Lower leg skin (tissue), 4 donors: ENCODE measurements at places on chromosomes 1 and 21. TPM values are rescaled to one million over a fixed set of nuclear protein-coding genes. Genes with fewer than 3 reads are reported as not detected.

Gene GJA8
- total RNA-seq: not detected

Gene TXNIP
- total RNA-seq: 5,328 TPM

Gene RYR2
- total RNA-seq: 0.19 TPM

DNA sequence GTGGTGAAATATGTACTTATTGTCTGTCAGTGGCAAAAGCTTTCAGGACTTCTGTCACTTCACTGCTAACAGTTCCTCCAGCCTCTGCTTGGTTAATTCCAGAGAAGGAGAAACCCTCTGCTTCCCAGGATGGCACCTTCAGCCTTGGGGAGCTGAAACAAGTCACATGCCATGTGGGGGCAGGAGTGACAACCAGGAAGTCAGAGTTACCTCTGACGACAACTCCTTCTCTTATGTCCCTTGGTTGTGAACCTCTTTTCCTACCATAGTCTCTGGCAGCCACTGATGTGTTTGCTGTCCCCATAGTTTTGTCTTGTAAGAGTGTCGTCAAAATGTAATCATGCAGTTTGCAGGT lies 53.6 kb downstream of the FCRL5 start:
- DNase-seq: no peak

- no peak for DNase-seq
These were observed 122.0 kb downstream of the ETS2 start for GRCh38 chr21:38927776-38928175.

- peak; percentile 34 for DNase-seq
These were observed 100.8 kb downstream of the PCP4 start for GRCh38 chr21:39968010-39968409.

DNA sequence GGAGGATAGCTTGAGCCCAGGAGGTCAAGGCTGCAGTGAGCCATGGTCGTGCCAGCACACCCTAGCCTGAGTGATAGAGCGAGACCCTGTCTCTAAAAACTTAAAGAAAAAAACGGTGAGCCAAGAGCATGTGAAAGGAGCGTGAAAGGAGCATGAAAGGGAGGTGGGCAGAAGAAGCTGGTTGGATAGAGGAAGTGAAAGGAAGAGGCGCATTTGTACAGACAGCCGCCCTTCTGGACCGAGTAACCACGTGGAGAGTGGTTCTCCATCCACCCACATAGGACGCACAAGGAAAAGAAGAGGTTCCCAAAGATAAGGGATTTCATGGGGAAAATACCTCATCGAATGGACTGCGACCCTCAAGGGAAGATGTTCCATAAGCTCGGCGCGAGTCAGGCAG lies 60.4 kb upstream of the IFNAR2 start:
- DNase-seq: no peak

- DNase-seq: peak; percentile 84
These were observed 28.3 kb upstream of the BTG2 start for GRCh38 chr1:203276916-203277545.

- no peak for DNase-seq
These were observed 3.9 kb upstream of the FLG start for GRCh38 chr1:152328801-152329391.

GRCh38 chr1:9696793-9697192 lies 45.3 kb downstream of the PIK3CD start:
- no peak for DNase-seq

DNA sequence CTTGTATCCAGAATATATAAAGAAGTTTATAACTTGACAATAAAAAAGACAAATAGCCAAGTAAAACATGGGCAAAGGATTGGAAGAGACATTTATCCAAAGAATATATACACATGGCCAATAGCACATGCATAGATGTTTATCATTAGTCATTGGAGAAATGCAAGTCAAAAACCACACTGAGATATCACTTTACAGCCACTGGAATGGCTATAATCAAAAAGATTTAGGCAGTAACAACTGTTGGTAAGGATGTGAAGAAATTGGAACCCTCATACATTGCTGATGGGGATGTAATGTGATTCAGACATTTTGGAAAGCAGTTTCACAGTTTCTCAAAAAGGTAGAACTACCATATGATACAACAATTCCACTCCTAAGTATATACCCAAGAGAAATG lies 51.1 kb downstream of the SLC44A5 start:
- DNase-seq: no peak
